ENCODE measurements at places on chromosomes 3 and 15.

GRCh38 chr3:109819734-109820133, 482.4 kb upstream of the DPPA4 start:
- DNase-seq = no peak

- DNase-seq = no peak
These were observed 4.0 kb downstream of the MAP2K1 start for GRCh38 chr15:66390678-66391077.

- DNase-seq = no peak
These were observed 299.1 kb downstream of the TLE3 start for GRCh38 chr15:69798481-69799250.

GRCh38 chr3:54206874-54207273, 84.5 kb downstream of the CACNA2D3 start:
- no peak for DNase-seq

DNA sequence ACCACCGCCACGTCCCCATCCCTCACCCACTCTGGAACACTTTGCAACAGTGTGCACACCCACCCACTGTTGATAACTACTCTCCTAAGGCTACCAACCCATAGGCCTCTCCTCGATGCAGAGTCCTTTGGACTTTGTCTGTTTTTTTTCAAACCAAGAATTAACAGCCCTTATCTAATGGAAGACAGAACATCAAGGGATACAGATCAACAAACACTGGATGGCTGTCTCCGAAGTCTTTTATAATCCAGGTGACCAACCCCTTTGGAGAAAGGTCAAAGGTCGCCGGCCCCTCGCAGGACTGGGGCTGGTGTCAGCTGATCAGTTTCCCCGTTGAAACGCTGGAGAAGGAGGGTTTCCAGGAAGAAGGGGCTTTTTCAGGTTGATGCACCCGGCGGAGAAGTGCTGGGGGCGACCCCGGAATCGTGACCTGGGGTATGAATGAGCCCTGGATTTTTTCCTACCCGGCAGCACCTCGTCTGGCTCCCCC, 532 bp downstream of the B4GALT4 start:
- DNase-seq = no peak

DNA sequence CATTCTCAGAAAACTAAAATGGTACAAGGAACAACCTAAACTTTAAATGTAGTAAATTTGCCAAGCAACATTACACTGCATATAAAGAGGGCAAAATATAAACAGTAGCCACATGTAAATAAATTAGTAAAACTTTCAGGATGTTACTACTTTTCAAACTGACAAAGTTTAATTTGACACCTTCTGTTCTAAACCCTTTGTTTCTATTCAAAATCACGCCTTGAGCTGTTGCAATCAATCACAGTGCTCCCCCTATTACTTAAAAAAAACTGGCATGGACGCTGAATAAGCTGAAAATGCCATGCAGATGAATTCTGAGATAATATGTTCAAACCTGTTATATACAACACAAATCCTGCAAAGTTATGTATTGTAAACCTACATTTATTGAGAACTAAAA, 69.3 kb downstream of the SATB1 start:
- no peak for DNase-seq

DNA sequence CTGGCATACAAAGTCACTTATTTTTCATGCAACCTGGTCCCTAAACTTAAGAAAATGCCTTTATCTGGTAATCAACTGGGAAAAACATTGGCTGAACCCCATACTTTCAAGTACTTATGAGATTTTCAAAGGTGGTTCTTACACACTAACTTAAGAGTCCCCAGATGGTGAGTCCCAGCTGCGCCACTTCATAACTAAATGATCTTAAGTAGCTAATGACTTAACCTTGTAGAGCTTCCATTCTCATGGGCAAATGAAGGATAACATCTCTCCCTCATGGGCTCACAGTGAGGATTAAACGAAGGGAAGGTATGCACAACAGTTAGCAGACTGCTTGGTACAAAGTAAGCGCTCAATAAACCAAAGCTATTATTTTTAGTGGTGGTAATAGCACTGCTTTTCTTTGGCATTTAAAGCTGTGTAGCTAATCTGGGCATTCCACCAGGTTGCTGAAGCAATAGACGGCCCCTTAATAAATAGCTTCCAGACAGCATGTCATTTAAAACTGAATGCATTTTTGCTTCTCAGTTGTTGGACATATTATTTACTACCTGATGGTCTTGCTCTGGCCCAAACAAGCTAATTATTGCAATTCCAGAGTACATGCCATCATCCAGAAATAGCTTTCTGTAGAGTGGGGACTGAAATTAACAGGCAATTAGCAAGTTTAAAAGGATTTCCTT, 55.4 kb downstream of the LIPC start:
- DNase-seq = no peak

DNA sequence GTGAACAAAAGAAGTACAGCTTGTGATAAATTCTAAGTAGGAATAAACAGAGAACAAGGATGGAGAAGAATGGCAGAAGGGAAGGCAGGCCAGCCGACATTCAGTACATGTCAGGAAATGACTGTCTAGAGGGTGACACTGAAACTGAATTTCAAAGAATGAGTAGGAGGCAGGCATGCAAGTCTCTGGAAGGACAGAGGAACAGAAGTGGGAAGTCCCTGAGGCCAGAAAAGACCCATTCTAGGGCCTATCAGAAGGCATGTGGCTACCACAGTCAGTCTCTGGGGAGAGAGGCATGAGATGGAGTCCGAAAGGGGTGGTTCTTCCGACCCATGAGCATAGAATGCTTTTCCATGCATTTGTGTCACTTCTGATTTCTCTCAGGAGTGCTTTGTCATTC, 243.5 kb upstream of the UBE2E2 start:
- no peak for DNase-seq

DNA sequence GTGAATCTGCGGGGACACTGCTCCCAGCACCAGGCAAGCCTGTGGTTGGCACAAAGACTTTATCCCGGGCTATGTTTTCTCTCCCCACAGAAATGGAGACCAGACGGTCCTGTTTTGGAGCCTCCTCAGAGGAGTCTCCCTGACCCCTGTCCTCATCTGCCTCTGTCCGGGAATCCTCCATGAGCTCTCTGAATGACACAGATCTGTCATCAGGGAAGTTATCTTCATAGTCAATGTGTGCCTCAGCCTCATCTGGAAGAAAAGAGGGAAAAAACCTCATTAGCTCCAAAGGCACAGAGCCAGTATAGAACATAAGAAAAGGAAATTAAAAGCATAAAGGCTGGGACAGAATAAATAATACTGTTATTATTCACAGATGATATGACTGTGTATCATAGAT, 40.0 kb downstream of the CRTAP start:
- DNase-seq = no peak

All from GM18507 (cell line).